ENCODE measurements at places on chromosomes 1 and 21.

- no peak for DNase-seq
Measured at GRCh38 chr1:6653436-6654290, 29.0 kb downstream of the THAP3 start.

GRCh38 chr1:108316545-108316944, 72.7 kb upstream of the NBPF4 start:
- DNase-seq: no peak

GRCh38 chr1:46477153-46477929, 12.3 kb upstream of the DMBX1 start:
- DNase-seq: peak; percentile 58

- no peak for DNase-seq
Measured at GRCh38 chr1:119321666-119322419, 46.7 kb upstream of the HAO2 start.

DNA sequence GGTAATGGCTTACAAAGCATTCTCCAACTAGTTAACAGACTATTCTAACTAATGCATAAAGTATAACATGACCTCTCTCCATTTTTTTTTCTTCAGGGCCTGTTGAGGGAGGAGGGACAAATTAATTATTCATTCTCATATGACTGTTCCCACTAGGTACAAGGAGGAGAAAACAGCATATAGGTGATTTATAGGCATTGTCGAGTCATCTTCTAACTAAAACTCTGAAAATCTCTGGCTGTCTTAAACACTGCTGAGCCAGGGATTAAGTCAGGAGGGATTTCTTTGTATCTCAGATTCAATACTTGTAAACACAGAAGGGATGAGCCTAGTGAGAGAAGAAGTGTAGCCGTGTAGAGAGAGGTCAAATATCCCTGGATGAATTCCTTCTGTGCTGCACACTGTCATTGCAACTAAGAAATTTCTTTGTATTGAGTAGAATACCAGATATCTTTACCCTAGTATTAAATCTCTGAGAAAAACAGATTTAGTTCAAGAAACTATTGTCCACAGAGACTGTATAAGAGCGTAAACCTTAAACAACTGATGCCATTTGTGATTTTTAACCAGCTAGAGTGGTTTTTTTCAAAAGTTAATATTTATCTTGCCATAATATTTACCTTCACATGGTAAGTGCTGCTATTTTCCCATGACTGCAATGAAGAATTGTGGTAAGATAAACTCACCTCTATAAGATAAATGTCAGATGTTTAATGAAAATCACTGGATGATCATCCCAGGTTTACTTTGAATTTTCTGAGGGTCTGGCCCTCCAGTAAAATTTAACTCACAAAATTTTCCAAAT, 465.3 kb downstream of the RWDD3 start:
- DNase-seq: no peak

- no peak for DNase-seq
Measured at GRCh38 chr21:42308914-42309752, 6.1 kb downstream of the TFF3 start.

DNA sequence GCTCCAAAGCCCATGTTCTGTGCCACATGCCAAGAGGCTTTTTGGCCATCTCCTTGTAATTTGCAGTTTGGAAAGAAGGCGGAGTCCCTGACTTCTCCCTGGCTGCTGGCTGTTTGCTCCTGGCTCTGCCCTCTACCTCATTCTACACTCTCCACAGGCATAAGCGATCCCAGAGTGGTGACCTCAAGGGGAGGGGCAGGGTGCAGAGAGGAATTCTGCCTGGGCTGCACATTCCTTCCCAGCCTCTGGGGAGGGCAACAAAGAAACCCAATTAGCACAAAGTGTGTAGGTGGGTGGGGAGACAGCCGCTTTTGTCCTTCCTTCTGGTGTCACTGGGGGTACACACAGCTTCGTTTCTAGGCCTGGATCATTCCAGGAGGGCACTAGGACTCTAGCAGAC, 95.3 kb downstream of the HIVEP3 start:
- DNase-seq: no peak

DNA sequence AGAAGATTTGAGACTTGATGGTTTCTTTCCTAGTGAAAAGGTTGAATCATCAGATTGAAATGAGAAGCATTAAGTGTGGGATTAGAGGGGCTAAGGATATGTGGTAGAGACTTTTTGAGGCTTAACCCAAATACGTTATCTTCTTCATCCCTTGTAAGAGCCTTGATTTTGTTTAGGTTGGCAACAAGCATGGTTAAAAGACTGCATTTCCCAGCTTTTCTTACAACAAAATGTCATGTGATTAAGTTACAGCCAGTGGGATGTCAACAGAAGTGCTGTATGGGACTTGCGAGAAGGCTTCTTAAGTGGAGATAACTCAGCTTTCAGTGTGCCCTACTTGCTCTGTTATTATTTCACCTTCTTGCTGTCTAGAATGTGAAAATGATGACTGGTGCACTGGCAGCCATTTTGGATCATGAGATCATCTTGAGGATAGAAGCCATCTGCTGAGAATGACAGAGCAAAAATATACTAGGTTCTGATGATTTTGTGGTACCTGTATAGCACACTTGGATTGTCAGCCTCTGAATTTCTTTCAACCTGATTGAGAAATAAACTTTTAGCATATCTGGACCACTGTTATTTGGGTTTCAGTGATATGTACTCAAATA, 41.3 kb upstream of the GNG12 start:
- DNase-seq: no peak

DNA sequence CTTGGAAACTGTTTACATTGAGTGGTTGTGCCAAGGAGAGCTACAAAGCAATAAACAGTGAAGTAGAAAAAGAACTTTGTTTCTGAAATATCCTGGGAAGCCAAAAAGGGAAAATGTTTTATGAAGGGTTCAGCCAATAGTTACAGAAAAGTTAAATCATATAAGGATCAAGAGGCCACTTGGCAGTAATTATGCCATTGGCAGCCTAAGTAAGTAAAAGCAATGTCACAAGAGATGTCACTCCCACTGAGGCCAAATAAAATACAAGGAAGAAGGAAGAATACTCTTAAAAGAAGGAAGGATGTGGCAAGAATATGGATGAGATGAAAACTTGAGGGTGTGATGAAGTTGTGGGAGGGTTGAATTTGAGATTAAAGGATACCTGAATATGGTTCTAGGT, 45.2 kb downstream of the EDEM3 start:
- DNase-seq: no peak

DNA sequence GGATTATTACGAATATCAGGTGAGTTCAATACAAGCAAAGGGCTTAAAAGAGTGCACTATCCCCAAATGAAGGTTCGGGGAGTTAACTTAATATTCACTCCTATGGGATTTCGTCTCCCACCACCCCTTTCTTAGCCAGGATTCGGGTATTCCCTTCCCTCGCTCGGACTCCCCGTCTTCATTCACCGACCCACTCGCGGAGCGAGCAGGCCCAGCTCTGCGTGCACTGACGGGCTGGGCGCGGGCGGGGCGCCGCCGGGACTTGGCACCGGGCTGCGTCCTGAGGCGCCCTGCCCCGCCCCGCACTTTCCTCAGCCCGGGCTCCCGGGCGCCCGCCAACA, 7.7 kb upstream of the MPZL1 start:
- DNase-seq: peak; percentile 71

- DNase-seq: no peak
Measured at GRCh38 chr1:179709841-179710329, 33.2 kb upstream of the FAM163A start.

- no peak for DNase-seq
Measured at GRCh38 chr1:93613898-93614297, 67.7 kb downstream of the BCAR3 start.

DNA sequence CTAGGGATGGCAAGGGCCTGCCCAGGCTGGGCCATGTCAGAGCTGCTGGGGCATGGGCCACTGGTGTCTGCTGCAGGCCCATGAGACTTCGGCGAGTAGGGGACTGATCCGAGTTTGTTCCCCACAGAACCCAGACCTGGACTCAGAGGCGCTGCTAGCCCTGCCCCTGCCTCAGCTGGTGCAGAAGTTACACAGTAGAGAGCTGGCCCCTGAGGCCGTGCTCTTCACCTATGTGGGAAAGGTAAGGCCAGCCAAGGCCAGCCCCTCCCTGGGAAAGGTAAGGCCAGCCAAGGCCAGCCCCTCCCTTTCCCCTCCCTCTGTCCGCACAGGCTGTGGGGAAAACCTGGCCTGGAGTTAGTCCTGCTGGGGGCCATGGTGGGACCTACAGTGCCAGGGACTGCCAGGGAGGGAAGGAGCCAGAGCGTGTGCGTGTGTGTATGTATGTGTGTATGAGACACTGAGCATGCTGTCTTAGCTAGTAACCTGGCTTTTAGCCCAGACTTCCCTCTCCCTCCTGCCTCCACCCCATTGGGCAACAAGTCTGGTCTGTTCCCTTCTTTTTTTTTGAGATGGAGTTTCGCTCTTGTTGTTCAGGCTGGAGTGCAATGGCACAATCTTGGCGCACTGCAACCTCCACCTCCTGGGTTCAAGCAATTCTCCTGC, 8.0 kb downstream of the FAAH start:
- DNase-seq: no peak

- no peak for DNase-seq
Measured at GRCh38 chr1:175183586-175183985, 9.0 kb downstream of the KIAA0040 start.

DNA sequence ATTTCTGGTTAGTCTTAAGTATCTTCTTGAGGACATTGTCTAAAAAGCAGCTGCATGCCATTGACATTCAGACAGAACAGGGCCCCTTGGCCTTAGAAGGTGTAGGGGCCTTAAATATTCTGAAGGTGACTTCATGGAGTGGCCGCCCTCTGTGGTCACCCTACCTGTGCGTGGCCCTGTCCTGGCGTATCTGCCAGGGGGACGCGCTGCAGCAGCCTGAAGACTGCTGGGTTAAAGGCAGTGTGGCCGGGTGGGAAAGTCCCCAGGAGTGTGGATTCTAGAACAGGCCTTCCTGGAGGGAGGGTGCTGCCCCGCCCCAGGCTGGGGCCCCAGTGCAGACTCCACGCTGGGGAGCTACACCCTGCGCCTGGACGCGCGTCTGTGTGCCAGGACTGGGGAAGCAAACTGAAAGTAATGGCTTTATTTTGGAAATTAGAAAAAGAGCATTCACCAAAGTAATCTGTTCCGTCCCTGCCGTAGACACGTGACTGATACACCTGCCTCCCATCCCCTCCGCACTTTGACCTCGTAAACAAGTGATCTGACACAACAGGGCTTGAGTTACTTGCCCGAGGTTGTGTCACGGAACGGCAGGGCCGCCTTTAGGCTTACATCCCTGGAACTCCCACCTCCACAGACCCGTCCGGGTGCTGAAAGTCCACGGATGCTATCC, 1.8 kb downstream of the AGPAT3 start:
- peak; percentile 43 for DNase-seq

GRCh38 chr1:33569331-33569730, 96.9 kb downstream of the ZSCAN20 start:
- DNase-seq: no peak

GRCh38 chr1:86872086-86872485, 41.8 kb downstream of the SELENOF start:
- no peak for DNase-seq

DNA sequence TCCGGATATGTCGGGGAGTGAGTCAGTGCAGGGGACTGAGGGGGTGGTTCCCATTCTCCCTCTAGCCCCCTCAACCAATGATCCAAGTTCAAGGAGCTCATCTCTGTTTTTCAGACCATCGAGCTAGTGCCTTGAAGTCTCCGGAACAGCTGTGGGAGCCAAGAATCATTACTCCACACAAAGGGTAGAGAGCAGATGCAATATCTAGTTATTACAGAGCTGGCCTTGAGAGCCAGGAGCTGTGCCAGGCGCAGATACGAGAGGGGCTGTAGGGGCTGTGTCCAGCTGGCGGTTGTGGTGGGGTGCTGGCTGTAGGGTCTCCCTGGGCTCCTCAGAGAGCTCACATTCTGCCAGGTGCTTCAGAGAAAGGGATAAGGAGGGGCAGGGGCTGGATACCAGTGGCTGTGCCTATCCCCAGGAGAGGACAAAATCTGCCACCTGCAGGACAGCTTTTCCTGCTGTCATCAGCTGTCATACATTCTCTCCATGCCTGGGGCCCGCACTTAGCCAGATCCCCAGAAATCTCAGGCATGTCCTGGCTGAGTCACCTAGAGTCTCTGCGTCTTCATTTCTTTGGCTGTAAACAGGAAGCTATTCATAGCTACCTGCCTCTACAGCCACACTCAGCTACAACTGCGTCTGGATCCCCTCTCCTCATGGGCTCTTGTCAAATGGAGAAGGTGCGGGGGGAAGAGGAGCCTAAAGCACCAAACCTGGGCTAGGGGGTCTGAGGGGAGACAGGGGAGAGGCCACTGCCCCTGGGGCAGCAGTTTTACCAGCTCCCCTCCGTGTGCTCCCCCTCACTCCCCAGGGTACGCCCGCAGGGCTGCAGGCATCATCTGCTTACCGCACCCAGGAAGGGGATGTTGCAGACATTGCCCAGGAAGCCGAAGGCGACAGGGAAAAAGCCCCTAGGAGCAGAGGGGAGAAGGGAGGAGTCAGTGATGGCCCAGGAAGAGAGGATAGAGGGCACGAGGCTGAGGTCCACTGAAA, 2.4 kb upstream of the KISS1 start:
- DNase-seq: no peak

- DNase-seq: no peak
Measured at GRCh38 chr1:211704543-211704942, 29.1 kb upstream of the NEK2 start.

GRCh38 chr1:101283443-101283842, 46.6 kb downstream of the S1PR1 start:
- no peak for DNase-seq

GRCh38 chr1:174626031-174627025, 178.6 kb downstream of the GPR52 start:
- no peak for DNase-seq

- DNase-seq: no peak
Measured at GRCh38 chr1:214552174-214552608, 789 bp upstream of the PTPN14 start.

GRCh38 chr21:45590246-45590725, 48.0 kb upstream of the SLC19A1 start:
- peak; percentile 67 for DNase-seq

DNA sequence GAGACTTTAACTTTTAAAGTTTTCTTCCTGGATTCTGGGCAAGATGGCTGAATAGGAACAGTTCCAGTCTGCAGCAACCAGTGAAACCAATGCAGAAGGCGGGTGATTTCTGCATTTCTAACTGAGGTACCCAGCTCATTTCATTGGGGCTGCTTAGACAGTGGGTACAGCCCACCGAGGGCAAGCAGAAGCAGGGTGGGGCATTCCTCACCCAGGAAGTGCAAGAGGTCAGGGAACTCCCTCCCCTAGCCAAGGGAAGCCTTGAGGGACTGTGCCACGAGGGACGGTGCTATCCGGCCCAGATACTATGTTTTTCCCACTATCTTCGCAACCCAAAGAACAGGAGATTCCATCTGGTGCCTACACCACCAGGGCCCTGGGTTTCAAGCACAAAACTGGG, 121.0 kb downstream of the VAV3 start:
- no peak for DNase-seq

DNA sequence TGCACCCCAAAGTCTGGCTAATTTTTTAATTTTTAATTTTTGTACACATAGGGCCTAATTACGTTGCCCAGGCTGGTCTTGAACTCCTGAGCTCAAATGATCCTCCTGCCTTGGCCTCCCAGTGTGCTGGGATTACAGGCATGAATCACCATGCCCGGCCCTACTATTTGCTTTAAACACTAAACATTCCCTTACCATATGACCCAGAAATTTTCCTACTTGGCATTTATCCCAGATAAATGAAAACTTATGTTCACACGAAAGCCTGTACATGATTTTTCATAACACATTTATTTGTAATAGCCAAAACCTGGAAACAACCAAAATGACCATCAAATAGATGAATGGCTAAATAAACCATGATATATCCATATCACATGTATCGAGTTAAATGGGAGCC, 35.8 kb downstream of the NDUFS5 start:
- no peak for DNase-seq
